ENCODE measurements at places on chromosomes 16 and 17.
A peak's percentile ranks its signal among the peaks of the same experiment; 100 is the strongest.

- no peak for DNase-seq
These were observed 165.3 kb downstream of the PARN start for GRCh38 chr16:14464796-14465195.

GRCh38 chr17:17480593-17481148, 3.9 kb downstream of the MED9 start:
- DNase-seq = no peak

DNA sequence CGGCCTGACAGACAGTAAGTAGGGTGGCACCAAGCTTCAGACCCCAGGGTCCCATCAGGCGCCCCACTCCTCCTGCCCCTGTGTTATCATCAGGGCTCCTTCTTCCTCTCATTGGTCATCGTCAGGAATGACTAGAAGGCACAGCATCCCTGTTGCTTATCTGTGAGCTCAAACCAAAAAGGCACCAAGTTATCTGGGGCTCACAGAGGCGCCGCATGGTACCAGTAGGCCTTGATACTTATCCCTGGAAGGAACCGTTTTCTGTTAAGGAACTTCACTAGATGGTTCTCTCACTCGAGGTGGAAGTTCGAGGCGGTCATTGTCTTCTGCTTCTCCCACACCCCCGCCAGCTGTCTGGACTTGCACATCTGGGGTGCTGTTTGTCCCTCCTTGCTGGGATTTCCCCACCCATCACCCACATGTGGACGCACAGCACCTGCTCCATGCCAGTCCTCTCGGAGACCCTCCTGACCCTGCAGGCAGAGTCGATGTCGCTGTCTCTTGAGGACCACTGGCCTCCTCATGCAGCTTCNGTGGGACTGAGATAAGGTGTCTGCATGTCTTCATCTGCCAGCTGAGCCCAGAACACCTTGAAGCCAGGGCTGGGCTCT, 52.1 kb downstream of the METRNL start:
- DNase-seq = no peak

DNA sequence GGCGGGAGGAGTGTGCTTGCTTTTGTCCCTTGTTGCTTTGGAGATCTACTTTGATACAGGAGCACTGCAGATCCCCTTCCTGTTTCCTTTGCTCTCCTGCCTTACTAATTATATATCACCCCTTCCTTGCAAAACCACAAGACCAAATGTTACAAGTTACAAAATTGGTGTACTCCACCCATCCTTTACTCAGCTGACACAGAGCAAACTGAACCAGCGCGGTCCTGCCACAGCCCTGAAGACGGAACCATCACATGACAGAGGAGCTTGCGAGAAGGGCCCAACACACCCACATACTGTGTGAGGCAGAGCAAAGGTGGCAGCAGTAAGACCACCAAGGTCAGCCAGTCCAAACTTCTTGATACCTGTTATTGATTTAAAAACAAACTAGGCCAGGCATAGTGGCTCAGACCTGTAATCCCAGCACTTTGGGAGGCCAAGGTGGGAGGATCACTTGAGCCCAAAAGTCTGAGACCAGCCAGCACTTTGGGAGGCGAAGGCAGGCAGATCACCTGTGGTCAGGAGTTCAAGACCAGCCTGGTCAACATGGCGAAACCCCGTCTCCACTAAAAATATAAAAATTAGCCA, 33.2 kb downstream of the CYTH1 start:
- DNase-seq = no peak

DNA sequence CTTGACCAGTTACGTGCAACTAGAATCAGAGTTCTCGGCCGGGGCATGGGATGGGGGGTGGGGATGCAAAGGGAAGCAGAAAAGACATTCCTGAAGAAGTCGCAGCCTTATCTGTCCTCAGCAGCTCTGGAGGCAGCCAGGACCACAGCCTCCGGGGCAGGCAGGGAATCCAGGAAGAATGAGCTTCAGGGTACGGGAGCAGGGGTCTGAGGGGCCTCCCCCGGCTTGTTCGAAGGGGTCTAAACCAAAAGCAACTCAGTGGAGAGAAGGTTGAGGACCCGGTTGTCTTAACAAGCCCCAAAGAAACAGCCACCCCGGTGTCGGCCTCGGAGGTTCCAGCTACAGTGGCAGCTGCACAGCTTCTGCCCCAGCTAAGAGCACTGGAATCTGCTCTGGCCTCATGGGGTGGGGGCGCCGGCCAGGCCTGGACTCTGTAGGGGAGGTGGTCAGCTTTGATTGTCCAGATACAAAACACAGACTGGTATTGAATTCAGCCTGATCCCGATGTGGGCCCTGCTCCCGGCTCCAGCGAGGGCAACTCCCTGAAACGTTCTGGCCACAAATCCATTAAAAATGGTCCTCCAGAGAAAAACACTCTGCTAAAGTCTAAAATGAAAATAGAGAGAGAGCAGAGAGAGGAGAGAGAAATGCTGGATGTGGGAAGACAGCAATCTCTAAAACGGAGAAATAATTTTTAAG, 7.7 kb downstream of the HOXB4 start:
- no peak for DNase-seq

DNA sequence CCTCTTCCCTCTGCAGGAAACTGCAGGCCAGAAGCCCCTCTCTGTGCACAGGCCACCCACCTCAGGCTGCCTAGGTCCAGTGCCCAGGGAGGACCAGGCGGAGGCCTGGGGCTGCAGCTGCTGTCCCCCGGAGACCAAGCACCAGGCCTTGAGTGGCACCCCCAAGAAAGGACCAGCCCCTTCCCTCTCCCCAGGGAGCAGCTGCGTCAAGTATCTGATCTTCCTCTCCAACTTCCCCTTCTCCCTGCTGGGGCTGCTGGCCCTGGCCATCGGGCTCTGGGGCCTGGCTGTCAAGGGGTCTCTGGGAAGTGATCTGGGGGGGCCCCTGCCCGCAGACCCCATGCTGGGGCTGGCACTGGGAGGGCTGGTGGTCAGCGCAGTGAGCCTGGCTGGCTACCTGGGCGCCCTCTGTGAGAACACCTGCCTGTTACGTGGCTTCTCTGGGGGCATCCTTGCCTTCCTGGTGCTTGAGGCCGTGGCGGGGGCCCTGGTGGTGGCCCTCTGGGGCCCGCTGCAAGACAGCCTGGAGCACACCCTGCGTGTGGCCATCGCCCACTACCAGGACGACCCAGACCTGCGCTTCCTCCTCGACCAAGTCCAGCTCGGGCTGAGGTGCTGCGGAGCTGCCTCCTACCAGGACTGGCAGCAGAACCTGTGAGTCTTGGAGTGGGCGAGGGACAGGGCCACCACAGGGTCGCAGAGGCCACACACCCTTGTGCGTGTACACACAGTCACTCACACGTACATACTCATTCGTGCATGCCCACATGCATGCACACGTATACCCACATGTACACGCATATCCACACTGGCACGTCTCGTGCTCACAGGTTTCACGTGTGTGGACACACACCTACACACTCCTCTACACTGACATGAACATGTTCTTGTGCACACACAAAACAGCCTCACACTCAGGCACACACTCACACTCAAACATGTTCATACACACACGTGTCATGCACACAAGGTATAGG, 8.3 kb downstream of the TSPAN10 start:
- DNase-seq = no peak

- DNase-seq = no peak
These were observed at the start of gene CDH11 for GRCh38 chr16:65121870-65122723. CDH11 (minus strand) TSS chr16:65122063; CDS start chr16:65004869, 117,194 bp downstream.

DNA sequence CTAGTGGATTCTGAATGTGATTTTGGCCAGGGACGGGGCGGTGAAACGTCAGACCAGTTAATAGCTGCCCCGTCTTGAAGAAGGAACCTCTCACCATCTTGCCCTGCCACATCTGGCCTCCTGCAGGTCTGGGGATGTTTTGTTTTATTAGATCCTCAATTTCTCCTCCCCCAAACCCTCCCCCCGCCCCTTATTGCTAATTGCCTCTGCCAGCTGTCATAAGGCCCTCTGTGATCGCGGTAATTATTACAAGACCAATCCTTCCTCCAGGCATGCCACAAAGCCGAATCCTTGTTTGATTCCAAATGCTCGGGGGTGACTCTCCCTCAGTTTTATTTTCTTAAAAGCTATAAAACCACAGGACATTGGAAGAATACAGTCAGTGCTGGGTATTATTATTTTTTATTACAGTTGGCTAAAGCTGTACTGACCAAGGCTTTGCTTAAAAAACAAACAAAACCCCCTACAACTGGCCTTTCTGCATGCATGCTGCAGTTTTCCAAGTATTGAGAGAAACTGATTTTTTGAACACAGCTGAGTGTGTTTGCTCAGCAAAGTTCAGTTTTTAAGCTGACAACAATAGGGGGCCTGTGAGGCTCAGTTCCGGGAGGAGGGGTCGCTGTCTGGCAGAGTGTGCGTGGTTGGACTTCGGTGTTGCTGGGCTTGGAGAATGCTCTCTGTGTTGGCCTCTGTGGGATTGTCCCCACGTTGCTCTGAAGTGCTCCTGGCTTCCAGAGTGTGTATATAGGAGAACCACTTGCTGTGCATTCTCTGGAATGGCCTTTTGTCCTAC, 1.7 kb downstream of the KSR1 start:
- peak; percentile 53 for DNase-seq

- peak; percentile 41 for DNase-seq
These were observed 967 bp upstream of the CDH15 start for GRCh38 chr16:89170346-89171215.

All from NCI-H748 treated with DMSO at 0.1 percent for 48 hours (cell line).